CD4-positive, alpha-beta T cell treated with Interferon gamma for 1 hour (primary cell): ENCODE measurements at places on chromosomes 5 and 9.

DNA sequence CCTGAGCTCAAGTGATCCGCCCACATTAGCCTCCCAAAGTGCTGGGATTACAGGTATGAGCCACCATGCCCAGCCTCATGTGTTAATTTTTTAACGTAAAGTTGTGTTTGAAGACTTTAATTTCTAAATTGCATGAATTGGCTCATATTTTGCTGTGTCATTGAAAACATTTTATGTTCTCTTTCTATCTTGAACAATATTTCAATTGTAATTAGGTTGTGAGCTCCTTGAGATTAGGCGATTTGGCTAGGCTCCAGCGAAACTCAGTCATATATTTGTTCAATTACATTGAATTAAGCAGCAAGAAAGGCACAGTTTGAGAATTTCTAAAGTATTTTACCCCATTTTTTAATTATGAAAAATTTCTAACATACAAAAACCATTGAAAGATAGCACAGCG, 34.0 kb downstream of the GAPVD1 start:
- no peak for DNase-seq

DNA sequence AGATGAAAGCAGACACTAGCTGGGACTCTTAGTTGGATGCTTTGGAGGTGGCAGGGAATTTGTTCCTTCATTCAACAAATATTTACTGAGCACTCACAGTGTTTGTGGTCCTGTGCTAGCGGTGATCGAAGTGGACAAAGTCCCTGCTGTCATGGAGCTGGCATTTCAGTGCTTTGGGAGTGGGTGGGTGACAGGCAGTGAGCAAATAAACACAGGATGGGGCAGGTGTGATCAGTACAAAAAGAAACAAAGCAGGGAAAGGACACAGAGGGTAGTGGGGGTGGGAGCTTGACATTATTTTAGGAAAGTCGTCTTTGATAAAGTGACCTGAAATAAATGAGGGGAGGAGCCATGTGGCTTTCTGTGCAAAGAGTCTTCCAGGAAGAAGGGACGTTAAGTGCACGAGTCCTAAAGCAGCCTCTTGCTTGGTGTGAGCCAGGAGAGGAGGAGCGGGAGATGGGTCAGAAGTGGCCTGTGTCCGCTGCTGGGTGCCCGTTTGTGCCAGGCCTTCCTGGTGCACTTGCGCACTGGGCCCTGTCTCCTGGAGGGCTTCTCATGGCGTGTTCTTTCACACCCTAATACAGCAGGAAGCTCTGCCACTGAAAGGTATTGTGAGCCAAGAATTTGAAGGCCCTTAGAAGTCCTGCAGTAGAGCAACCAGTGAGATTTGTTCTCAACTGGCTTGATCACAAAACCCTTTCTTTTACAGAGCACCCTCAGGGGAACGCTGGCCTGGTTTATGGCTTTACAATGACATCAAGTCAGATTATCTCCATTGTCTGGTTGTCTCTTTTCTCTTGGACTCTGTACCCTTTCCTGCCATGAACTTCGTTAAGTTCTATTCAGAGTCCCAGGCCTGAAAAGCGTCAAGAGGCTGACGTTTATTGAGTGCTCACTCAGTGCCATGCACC, 14.8 kb downstream of the NDST1 start:
- DNase-seq: no peak

DNA sequence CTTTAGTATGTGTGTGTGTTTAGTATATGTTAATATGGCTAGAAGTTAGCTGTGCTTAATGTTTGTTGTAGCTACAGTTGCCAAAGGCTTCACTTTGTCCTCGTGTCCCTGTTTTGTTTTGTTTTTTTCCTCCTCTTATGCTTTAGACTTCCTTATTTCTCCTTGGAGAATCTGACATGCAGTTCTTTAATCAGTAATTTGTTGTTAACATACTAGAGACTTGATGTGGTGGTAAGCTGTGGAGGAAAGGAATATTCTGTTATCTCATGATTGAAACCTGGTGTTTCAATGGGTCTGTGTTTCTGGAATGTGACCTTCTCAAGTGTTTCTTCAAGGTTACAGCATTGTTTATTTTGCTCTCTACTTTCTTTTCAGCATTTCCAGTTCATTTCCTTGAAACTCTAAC, 515.6 kb upstream of the ST8SIA4 start:
- no peak for DNase-seq

DNA sequence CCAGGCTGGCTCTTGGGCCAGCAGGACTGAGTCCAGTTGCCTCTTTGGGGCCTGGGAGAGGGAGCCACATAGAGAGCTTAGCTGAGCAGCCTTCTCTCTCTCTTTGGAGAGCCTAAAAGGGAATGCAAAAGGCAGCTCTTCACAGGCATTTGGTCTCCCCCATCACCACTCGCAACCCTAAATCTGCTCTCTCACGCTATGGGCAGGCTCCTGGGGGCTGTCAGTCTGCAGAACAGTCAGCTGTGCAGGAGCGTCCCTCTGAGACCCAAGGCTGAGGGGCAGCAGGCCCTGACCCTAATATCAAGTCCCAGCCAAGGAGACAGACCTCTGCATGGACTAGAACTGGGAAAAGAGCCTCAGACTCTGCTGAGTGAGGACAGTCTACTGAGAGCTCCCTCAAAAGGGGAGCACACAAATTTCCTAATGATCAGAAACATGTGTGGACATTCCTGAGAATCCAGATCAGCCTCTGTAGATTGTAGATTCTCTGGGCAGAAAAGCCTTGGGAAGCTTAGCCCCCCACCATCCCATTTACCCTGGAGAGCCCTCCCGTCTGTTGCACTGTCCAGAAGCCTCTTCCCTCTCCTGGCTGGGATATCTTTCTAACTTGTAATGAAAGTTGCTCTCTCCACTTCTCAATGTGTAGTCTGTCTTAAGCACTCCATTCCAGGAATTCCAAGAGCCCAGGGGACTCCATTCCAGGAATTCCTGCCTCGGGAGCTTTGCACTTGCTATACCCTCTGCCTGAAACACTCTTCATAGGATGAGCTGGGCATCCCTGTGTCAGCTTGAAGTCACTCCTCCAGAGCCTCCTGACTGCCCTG, 79.4 kb downstream of the FAM114A2 start:
- DNase-seq: no peak

DNA sequence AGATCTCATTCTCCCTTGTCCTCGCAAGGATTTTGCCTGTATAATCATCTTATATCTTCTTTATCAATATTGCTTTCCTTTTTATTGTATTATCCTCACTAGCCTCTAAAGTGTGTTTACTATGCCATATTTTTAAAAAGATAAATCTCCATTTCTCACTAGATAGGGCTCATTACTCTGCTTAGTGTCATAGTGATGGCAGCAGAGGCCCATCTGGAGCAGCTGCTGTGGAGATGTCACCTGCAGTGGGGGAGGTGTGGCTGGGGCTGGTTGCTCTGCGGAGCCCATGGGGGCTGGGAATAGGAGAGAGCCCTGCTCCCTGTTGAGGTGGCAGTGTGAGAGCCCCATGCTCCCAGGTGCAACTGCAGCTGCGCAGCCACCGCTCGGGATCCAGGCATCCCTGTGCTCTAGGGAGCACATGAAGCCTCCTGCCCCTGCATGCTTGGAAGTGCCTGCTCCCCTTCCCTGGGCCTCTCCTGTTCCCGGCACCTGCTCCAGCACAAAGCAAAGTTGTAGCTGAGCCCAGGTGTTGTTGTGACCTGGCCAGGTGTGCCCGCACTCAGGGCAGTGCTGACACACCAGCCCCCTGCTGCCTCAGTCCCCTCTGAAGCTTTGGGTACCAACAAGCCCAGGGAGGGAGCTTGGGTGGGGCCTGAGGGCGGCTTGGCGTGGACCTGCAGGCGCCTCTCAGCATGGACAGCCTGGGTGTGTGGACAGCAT, 144.6 kb upstream of the MRPS30 start:
- no peak for DNase-seq
